ENCODE measurements at places on chromosomes 4 and X. TPM values are rescaled to one million over a fixed set of nuclear protein-coding genes. Genes with fewer than 3 reads are reported as not detected.

DNA sequence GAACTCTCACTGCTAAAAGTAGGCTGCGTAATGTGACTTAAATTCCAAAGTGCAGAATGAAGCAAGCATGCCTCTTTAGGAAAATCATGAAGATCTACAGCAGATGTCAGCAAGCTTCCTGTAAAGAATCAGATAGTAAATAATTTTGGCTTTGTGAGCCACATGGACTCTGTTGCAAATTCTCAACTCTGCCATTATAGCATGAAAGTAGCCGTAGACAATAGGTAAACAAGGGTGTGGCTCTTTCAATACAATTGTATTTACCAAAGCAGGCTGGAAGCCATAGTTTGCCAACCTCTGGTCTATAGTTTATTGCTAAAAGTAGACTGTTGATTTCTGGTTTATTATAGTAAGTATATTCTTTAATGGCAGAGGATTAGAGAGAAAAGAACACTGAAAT is 80.3 kb upstream of the FAM9B start:
- H3K27ac ChIP-seq = no peak overlapping the region
- no peak overlapping the region for H3K4me3 ChIP-seq
- H3K36me3 ChIP-seq = no peaks in the 10 kb centered on the region
- no peaks in the 10 kb centered on the region for H3K27me3 ChIP-seq
- no peak for DNase-seq

DNA sequence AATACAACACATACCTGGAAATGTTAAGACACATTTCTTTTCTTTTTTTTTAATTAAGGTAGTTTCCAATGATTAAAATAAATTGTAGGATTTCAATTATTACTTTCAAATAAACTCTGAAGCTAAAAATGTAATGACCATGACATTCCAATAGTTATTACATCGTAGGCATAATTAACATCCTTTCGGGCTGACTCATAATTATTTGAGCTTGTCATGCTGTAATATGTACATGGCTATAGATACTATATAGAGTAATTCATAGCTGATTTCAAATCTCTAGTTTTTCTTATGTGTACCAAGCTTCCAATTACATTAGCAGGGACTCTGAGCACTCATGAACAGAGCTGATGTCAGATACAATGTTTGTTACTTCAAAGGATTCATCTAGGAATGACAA is 125.7 kb upstream of the GABRG1 start:
- no peak for DNase-seq
- no peak overlapping the region for H3K27ac ChIP-seq

GRCh38 chr4:39446483-39446841 is 12.3 kb downstream of the RPL9 start:
- no peak for DNase-seq
- no peak overlapping the region for H3K27ac ChIP-seq
- no peaks in the 10 kb centered on the region for H3K27me3 ChIP-seq
- H3K36me3 ChIP-seq = no peaks in the 10 kb centered on the region
- H3K4me1 ChIP-seq = no peaks in the 10 kb centered on the region
- no peak overlapping the region for H3K4me3 ChIP-seq

- no peaks in the 10 kb centered on the region for H3K4me1 ChIP-seq
- H3K36me3 ChIP-seq = no peaks in the 10 kb centered on the region
- DNase-seq = no peak
- no peak overlapping the region for H3K4me3 ChIP-seq
- H3K27ac ChIP-seq = no peak overlapping the region
These were observed 157.6 kb downstream of the SH3KBP1 start for GRCh38 chrX:19729761-19730160.

DNA sequence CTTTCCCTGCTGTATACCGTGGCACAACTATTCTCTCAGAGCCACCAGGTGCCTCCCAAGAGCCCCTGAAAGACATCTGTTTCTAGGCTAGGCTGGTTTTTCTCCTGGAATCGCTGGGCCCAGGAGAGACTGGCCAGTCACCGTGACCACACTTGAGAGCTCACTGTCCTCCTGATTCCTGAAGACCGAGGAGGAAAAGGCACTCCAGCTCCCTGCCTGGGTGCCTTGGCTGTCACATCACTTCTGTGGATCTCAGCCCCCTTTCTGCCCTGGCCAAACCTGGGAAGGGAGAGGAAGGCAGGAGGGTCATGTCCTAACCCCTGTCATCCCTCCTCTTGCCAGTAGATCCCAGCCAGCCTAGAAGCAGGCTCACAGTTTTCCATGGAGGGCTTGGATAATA is 54.7 kb upstream of the LAS1L start:
- no peak for DNase-seq
- H3K4me1 ChIP-seq = no peaks in the 10 kb centered on the region
- no peaks in the 10 kb centered on the region for H3K27me3 ChIP-seq
- no peaks in the 10 kb centered on the region for H3K36me3 ChIP-seq

GRCh38 chr4:32102896-32103295 is 1382.7 kb downstream of the PCDH7 start:
- no peak for DNase-seq
- no peaks in the 10 kb centered on the region for H3K4me1 ChIP-seq
- H3K27ac ChIP-seq = no peak overlapping the region

DNA sequence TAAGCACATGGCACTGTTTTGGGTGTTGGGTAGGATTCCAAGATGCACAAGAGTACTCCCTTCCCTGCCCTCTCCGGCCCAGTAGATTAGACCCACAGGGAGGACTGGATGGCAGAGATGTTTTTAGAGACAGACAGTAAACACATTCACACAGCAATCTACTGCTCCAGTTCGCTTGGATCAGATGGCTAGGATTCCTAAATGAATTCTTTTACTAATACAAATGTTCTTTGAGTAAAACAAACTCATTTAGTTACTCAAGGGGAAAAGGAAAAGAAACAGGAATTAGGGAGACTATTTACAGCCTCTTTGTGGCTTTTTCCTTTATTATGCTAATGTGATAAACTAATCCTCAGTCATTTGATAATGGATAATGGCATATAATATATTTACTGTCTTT is 5.9 kb downstream of the SNX25 start:
- no peak overlapping the region for H3K27ac ChIP-seq
- H3K27me3 ChIP-seq = no peaks in the 10 kb centered on the region
- DNase-seq = no peak
- no peaks in the 10 kb centered on the region for H3K36me3 ChIP-seq
- no peak overlapping the region for H3K4me3 ChIP-seq
- H3K4me1 ChIP-seq = no peaks in the 10 kb centered on the region

DNA sequence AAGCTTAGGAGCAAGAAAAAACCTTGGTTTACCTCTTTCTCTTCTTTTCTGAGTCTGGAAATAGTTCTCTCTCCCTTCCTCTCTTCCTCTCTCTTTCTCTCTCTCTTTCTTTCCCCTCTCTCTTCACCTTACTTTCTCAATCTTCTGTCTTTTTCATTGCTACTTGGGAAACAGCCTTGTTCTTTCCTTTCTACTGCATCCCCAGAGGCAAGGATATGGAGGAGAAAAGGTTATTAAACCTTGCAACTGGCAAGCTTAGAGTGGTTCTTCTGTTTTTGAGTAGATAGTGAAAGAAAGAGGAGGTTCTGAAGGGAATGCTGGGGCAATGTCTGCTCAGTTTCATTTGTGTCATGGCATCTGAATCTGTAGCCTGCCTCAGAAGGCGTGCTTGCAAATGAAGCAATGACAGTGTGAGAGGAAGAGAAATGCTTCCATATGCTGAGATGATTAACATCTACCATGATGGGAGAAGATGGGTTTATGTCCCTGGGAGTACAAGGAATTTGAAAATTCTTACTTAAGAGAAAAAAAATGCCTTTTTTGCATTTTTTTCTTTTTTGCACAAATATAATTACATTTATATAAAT is 190.6 kb downstream of the CEP135 start:
- H3K4me1 ChIP-seq = no peaks in the 10 kb centered on the region
- peaks cover 3% of the 10 kb centered on the region for H3K27me3 ChIP-seq
- H3K4me3 ChIP-seq = no peak overlapping the region
- no peaks in the 10 kb centered on the region for H3K36me3 ChIP-seq
- H3K27ac ChIP-seq = no peak overlapping the region

DNA sequence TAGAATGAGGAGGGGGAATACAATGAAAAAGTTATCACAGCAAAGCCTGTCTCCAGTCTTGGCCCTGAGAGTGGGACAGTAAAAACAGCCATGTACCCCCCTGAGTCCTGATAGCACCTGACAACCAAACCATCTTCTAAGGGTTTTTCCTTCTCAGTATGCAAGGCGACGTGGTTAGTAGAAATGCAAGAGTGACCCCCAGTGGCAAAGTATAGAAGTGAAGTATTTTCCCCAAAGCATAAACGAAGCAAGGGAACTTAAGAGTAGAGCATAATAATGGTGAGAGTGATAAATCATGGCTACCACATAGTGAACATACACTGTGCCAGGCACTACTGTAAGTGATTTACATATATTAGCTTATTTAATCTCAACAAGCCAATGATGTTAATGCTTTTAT is 52.8 kb downstream of the FAM47C start:
- no peaks in the 10 kb centered on the region for H3K4me1 ChIP-seq
- DNase-seq = no peak
- no peaks in the 10 kb centered on the region for H3K36me3 ChIP-seq
- H3K4me3 ChIP-seq = no peak overlapping the region
- no peak overlapping the region for H3K27ac ChIP-seq

DNA sequence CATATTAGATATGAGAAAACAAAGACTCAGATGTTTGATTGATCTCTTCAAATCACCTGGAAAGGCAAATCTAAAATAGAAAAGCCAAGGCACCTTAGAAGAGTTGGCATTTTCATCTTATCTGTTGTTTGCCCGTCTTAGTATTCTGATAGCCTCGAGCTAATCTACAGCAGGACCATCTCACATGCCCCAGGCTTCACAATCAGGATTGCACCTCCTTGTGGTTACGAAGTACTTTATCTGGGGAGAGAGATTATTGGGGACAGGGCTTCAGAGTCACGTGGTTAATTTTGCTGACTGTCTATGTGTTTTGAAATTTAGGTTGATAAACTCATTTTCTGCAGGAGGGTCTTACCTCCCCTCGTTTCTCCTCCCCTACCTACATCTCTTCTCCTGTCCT is 313.1 kb upstream of the ANXA10 start:
- DNase-seq = no peak
- H3K27ac ChIP-seq = no peak overlapping the region
- H3K4me3 ChIP-seq = no peak overlapping the region
- H3K36me3 ChIP-seq = no peaks in the 10 kb centered on the region
- no peaks in the 10 kb centered on the region for H3K27me3 ChIP-seq
- H3K4me1 ChIP-seq = no peaks in the 10 kb centered on the region

DNA sequence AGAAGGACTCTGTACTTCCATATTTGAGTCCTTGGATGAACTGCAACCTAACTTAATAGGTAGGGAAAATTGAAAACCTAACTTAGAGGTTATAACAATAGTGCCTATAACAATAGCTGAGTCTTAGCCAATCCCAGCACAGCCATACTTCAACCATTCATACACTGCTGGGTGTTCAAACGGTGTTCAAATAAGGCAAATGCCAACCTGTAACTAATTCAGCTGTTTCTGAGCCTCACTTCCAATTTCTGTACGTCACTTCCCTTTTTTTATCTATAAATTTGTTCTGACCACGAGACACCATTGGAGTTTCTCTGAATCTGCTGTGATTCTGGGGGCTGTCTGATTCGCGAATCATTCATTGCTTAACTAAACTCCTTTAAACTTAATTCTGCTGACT is 9.6 kb upstream of the GRSF1 start:
- no peak overlapping the region for H3K4me3 ChIP-seq
- no peaks in the 10 kb centered on the region for H3K27me3 ChIP-seq

GRCh38 chr4:37597034-37597433 is 89.1 kb downstream of the RELL1 start:
- H3K4me3 ChIP-seq = no peak overlapping the region
- no peak overlapping the region for H3K27ac ChIP-seq
- H3K27me3 ChIP-seq = no peaks in the 10 kb centered on the region

GRCh38 chrX:97685753-97686152 is 802.0 kb downstream of the RPA4 start:
- no peaks in the 10 kb centered on the region for H3K4me1 ChIP-seq
- H3K36me3 ChIP-seq = no peaks in the 10 kb centered on the region
- no peak overlapping the region for H3K27ac ChIP-seq
- H3K27me3 ChIP-seq = no peaks in the 10 kb centered on the region
- DNase-seq = no peak
- no peak overlapping the region for H3K4me3 ChIP-seq

GRCh38 chr4:39341075-39341725 is 25.0 kb downstream of the RFC1 start:
- H3K27me3 ChIP-seq = no peaks in the 10 kb centered on the region
- no peaks in the 10 kb centered on the region for H3K36me3 ChIP-seq
- H3K4me3 ChIP-seq = no peak overlapping the region
- no peak for DNase-seq
- no peak overlapping the region for H3K27ac ChIP-seq

DNA sequence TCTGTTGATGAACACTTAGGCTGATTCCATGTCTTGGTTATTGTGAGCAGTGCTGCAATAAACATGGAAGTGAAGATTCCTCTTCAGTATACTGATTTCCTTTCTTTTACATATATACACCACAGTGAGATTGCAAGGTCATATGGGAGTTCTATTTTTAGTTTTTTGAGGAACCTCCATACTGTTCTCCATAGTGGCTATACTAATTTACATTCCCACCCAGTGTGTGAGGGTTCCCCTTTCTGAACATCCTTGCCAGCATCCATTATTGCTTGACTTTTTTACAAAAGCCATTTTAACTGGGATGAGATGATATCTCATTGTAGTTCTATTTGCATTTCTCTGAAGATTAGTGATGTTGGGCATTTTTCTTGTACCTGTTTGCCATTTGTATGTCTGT is 80.5 kb upstream of the GALNT7 start:
- DNase-seq = no peak
- no peaks in the 10 kb centered on the region for H3K36me3 ChIP-seq
- H3K27ac ChIP-seq = no peak overlapping the region
- no peaks in the 10 kb centered on the region for H3K4me1 ChIP-seq
- H3K27me3 ChIP-seq = peaks cover 2% of the 10 kb centered on the region

GRCh38 chr4:37431417-37431743 is 186.8 kb downstream of the NWD2 start:
- H3K36me3 ChIP-seq = no peaks in the 10 kb centered on the region
- H3K27me3 ChIP-seq = no peaks in the 10 kb centered on the region
- no peaks in the 10 kb centered on the region for H3K4me1 ChIP-seq
- no peak overlapping the region for H3K4me3 ChIP-seq
- no peak overlapping the region for H3K27ac ChIP-seq
- DNase-seq = no peak

DNA sequence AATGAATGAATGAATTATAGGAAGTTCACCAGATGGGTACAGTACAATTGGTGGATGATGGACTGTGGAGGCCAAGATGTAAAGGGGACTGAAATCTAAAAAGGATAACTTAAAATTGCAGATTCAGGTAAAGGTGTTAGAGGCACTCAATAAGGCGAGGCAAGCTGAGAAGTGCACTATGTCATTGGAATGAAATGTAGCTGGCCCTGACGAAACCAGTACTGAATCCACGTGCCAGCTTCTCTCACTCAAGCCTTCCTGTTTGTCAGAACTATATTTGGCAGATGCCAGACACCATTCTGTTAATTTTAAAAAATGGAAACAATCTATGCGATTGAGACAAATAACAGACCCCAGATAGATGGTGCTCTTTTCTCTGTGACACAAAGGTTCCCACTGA is 1039.1 kb upstream of the TENM3 start:
- H3K36me3 ChIP-seq = no peaks in the 10 kb centered on the region
- no peaks in the 10 kb centered on the region for H3K27me3 ChIP-seq
- no peaks in the 10 kb centered on the region for H3K4me1 ChIP-seq
- no peak overlapping the region for H3K27ac ChIP-seq
- no peak for DNase-seq

- H3K27ac ChIP-seq = no peak overlapping the region
- H3K27me3 ChIP-seq = no peaks in the 10 kb centered on the region
- no peak overlapping the region for H3K4me3 ChIP-seq
- H3K4me1 ChIP-seq = no peaks in the 10 kb centered on the region
- H3K36me3 ChIP-seq = no peaks in the 10 kb centered on the region
- no peak for DNase-seq
These were observed 219.8 kb downstream of the OR13H1 start for GRCh38 chrX:131763674-131764073.

Gene ZNF630
- total RNA-seq = 4.4 TPM

Gene FAM9B
- total RNA-seq = not detected

Gene ZNF518B
- total RNA-seq = 20.2 TPM

Gene CT45A1
- total RNA-seq = not detected

Gene CSN2
- total RNA-seq = not detected

Gene DMRTC1B
- total RNA-seq = 0.63 TPM
